D341Med (cell line): ENCODE measurements at places on chromosomes 2 and 18.
A peak's percentile ranks its signal among the peaks of the same experiment; 100 is the strongest.

DNA sequence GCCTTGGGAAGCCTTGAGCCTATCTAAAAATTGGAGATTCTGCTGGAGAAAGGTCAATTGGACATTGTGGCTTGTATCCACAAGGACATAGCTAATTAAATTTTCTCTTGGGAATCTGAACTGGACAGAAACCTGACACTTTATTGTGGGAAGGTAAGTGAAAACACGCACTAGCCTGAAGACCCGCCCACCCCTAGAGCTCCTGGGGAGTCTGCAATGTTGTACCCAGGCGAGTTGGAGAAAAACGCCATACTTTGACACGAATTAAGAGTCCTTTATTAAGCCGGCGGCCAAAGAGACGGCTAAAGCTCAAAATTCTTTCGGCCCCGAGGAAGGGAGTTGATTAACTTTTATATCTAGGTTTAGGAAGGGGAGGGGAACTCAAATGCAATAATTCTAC is 1.2 kb upstream of the ZNF892 start:
- DNase-seq: no peak

DNA sequence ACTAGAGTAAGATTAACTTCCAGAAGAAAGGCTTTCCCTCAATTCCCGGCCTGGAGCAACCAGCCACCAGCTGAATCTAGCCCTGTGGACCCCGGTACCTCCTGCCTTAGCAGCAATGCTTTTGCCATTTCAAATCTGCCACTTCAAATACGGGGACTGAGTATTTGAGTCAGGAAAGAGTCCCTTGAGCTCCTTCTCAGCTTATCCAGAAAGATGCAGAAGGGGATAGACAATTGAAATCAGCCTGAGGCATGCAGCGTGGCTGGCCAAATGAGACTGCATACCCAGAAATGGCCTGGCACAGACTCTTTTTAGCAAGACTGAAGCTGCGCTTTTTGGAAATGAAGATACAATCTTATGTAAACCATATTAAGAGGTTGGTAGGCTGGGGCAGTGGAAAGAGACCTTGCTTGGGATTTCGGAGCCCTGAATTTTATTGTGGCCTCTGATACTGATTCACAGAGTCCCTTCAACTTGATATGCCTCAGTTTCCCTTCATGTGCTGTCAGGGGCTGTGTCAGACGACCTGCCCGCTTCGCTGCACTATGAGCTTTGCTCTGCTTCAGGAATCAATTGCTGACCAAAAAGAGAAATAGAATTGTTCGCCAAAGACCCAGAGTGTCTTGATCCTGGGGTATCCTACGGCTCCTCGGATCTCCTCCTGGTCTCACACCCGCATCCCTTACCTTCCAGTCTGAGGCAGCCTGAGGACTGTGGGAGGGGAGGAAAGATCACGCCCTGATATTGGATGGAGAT is 1.0 kb downstream of the MATN3 start:
- no peak for DNase-seq

- no peak for DNase-seq
These were observed 11.1 kb upstream of the RPIA start for GRCh38 chr2:88680266-88680902.

DNA sequence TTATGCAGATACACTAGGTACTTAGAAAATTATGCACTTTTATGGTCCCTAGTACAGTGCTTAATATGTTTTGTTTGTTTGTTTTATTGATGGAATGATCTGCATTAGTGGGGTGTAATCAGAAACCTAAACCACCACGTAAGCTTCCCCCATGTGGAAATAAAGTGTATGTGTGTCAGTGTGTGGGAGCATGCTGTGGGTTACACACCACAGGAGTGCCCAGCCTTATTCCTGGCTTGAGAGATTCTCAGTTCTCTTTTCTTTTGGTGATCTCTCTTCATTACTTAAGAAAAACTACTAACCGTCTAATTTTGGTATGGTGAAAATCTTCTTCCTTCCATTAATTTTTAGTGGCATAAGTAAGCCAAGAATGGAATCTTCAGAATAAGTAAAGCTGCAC is 398.6 kb downstream of the DCDC2C start:
- no peak for DNase-seq

DNA sequence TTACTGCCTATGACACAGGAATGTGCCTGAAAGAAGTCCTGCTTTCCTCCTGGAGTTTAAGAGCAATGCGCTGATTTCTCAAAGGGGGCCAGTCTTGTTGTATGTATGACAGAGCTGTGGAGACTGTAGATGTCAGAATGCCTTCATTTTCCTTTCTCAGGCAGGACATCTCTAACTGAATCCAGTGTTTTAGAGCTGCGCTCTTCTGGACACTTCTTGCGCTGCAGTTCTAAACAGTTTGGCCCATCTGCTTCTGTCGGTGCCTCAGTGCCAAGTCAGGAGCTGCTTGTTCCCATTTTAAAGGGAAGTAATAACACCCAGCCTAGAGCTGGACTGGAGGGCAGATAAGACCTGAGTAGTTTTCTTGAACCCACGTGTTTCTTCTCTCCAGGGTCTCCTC is 91.4 kb downstream of the ESCO1 start:
- no peak for DNase-seq

GRCh38 chr18:71075147-71075546 is 786.3 kb downstream of the SOCS6 start:
- no peak for DNase-seq

DNA sequence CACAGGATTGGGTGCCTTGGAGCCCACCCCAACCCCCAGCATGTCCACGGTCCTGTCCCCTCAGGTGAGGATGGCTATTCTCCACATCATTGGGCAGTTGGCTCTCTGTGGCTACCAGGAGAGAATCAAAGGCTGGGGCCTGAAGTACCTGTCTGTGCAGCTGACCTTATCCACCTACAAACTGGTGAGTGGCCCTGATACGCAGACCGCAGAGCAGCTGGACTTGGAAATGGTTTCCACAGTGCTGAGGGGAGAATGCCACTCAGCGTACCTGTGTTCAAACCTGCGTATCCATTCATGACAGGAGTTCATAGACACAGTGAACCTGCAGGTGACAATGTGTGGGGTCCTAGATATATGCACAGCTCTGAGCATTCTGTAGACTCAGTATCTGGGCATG is 21.6 kb downstream of the MROH2A start:
- no peak for DNase-seq

DNA sequence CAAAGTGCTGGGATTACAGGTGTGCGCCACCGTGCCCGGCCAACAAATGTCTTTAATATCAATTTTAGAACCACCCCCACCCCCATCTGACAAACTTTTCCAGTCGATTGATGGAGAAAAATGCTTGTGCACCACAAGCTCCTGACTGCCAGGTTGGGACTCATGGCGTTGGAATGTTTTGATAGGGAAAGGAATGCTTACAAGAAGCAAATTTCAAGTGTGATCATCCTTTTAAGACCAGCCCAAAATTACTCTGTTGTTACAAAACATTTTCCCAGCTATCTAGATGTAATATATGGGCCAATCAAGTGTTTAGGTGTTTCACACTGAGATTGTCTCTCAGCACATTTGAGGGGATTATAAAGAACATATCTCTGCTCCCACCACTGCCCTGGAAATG is 45.2 kb downstream of the UBXN4 start:
- no peak for DNase-seq

DNA sequence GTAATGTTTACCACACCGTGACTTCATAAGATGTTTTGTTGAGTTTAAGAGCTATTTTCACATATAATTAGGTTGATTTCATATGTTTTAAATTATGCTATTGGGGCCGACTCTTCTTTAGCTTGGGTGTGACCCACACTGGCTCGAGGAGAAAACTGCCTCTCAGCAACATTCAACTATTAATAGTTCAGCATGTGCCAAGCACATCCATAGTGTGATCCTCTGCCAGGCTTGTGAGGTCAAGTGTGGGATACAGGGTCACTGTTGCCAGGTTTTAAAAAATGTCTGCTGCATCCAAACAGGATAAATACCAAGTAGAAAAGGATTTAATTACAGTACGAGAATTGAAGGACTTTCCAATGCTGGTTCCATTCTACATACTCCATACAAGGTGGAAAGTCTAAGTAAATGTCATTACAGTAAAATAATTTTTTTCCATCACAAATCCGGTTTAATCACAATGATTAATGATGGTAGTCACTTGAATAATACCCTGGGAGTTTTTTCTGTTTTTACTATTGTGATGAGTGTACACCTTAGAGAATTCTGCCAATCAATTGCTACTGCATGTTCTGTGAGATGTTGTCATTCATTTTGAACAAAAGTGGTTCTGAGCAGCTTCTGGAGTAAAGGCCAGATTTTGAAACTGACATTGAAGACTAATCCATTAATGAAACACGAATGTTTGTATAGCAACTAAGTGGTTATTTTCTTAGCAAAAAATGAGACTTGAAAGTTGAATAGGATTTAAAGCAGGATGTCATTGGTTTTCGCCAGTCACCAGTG is 84.5 kb downstream of the ABI2 start:
- no peak for DNase-seq

GRCh38 chr2:44267796-44268648 is 7.3 kb upstream of the SLC3A1 start:
- no peak for DNase-seq

DNA sequence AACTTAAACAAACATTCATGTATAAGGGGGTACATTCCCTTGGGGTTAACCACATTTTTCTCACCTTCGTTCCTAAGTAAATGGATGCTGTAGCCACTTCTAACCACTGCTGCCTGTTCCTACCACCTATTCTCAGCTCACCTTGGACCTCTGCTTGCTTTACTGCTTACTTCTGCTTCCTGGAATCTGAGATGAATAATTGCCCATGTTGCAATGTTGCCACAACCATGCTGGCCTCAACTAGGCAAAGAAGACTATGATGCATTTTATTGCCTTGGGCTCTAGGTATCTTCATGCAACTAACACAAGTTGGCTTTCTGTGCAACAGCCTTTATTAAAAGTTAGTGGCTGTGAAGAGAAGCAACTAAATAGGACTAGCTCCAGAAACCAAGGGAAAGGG is 106.3 kb upstream of the TCF4 start:
- DNase-seq: no peak

DNA sequence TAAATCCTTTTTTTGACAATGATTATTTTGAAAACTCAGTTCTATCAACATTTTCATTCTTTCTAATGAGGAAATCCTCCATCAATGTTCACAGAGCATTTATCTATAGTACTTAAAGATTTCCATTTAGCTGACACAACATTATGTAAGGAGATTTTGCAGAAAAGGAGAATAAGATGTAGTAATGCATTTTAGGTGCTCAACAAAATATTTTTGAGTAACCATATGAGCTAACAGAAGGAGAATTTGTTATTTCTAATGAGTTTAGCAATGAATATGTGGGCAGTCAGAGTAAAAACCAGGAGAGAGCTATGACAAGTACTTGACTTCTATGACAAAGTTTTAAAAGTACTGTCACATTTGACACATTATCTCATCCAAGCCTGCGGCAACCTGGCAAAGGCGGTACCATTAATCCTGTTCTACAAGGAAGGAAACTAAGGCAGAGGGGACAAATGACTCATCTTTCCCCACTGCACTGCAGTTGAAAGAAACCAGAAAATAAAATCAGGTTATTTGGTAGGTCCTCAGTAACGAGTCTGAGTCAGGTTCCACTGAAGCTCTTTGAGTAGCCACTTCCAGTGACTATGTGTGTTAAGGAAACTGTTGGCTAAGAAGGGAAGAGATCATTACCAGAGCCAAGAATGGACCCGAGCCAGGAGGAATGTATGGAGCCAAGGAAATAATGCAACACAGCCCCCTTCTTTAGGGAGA is 134.1 kb upstream of the ITGB6 start:
- no peak for DNase-seq

- DNase-seq: peak; percentile 60
These were observed 8.6 kb upstream of the PLEKHM3 start for GRCh38 chr2:208033701-208034502.

DNA sequence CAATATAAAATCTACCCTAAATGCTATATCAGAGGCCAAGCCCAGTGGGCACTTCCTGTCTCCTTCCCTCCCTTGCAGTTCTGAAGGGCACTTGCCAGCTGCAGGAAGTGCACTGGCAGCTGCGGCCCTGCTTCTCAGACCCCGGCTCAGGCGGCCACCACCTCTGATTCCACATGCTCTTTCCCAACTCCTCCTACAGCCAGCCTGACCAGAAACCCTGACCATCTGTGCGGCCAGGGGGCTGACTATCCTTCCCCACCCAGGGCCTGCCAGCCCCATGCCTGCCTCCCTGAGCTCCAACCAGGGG is 88.6 kb downstream of the ZBTB7C start:
- no peak for DNase-seq

DNA sequence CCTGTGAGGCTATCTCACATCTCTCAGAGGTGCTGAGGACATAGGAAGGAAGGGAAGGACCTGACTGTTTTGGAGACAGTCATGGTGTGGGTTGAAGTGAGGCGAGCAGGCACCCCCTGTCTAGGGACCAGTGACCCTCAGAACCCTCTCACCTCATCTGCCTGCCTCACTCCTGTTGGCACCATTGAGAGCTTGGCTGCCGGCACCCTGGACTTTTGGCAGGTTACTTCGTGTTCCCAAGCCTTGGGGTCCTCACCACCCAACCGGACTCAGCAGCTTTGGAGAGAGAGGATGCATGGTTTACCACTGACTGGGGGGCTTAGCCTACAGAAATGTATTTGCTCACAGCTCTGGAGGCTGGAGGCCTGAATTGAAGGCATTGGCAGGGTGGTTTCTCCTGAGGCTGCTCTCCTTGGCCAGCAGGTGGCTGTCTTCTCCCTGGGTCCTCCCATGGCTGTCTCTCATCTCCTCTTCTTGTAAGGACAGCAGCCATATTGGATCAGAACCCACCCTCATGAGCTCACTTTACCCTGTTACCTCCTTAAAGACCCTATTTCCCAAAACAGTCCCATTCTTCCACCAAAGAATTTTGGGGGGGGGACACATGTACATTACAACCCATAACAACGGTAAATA is 142.0 kb downstream of the TSN start:
- DNase-seq: peak; percentile 64
